Left cardiac atrium (tissue), 4 donors: ENCODE measurements at places on chromosomes 13 and 19. TPM values are rescaled to one million over a fixed set of nuclear protein-coding genes. Genes with fewer than 3 reads are reported as not detected.

Gene PSPN
- 0.92 TPM for total RNA-seq

Gene SYCN
- not detected for total RNA-seq

Gene NKG7
- 0.89 TPM for total RNA-seq

Gene MYH14
- 67.7 TPM for total RNA-seq

GRCh38 chr13:51542346-51543242 is 41.7 kb upstream of the WDFY2 start:
- DNase-seq: no peak

DNA sequence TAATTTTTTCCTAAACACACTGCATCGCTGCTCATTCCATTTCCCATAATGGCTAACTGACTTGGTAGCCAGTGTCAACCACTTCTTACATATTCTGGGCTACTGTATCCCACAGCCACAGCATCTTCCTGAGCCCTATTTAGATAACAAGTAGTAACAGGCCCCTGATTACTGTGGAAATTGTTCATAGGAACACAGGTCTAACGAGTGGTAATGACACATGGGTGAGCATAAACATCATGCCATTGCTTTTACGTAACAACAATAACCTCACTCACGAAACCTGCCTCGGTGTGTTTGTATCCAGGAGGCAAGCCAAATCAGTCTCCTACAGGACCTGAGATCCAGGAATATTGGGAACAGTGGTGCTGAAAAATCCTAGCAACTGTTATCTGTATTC is 438.6 kb downstream of the KLF5 start:
- DNase-seq: no peak

GRCh38 chr19:18895038-18895823 is 727 bp downstream of the CERS1 start:
- peak; percentile 56 for DNase-seq

- DNase-seq: no peak
Measured at GRCh38 chr19:50906217-50906616, 5.0 kb downstream of the KLK4 start.

- no peak for DNase-seq
Measured at GRCh38 chr19:6886277-6886897, 992 bp upstream of the ADGRE1 start.

DNA sequence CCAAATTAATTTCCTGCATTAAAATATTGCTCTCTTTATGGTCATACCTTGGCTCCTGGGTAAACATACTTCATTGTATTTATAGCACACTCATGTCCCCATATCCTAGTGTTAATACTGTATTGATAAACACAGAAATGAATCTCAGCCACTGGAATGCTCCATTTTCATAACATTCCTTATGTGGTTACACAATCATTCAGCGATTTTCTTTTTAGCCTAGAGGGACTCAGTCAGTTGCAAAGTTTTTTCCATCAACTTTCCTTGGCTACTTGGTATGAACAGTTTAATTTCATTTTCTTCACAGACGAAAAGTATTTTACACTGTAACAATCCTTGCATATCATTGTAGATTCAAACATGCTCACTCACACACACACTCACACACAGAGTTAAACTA is 471.5 kb downstream of the FGF14 start:
- no peak for DNase-seq

DNA sequence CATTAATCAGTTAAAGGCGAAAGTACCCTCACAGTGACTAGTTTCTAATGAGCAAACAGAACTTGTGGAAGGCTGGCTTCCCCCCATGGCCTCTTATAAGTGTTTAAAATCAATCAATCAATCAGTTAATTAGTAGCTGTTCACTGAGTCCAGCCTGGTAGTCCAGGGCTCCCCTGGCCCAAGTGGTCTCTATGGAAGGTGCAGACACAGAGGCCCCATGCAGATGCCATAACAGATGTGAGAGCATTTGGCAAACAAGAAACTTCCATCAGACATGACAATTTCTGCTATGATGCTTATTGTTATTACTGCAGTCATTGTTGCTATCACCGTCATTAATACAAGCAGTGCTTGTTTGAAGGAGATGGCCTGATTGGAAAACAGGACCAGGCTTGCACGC is 179.0 kb upstream of the TSHZ3 start:
- DNase-seq: no peak

DNA sequence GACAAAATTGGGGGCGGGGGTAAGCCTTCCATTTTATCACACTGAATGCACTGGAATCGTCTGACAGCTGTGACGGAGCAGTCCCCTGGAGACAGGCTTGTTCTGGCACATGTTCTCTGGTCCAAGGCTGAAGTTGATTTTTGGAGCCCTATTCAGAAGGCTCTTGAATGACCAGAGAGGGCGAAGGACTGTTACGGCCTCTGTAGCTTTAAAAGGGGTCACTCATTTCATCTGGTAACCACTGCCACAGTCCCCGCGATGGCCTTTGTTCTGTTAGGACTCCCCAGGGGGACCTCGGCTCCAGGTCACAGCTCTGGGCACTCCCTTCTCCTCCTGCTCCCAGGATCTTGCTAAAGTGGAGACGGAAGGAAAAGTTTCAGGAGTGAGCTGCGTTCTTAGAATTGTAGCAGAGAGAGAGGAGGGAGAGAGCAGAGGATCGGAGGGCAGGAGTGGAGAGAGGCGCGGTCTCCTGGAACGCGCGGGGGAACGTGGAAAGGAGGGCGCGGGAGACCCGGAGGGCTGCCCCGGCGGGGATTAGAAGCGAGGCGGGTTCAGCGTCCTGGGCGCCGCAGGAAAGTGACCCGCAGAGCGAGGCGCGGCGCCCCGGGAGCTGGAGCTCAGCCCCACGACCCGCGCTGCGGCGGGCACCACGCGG is 134.3 kb upstream of the MYO16 start:
- no peak for DNase-seq

GRCh38 chr13:30353471-30354215 is 46.3 kb upstream of the KATNAL1 start:
- no peak for DNase-seq

DNA sequence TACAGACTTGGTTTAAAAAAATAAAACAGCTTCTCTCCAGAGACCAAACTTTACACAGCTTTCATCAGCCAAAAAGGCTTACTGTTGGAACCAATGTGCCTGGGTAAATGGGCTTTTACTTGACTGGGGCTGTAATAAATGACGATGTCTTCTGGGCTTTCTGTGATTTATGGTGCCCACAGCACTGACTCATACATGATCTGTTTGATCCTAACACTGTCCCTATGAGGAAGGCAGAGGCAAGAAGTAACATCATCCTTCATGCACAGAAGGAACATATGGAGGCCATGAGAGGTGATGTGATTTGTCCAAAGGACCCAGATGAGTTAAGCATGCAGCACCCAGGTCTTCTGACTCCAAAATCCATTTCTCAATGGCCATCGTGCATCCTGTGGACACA is 77.4 kb downstream of the DOCK9 start:
- no peak for DNase-seq
